NCI-H1417 (cell line): ENCODE measurements at places on chromosomes 1 and 21.

DNA sequence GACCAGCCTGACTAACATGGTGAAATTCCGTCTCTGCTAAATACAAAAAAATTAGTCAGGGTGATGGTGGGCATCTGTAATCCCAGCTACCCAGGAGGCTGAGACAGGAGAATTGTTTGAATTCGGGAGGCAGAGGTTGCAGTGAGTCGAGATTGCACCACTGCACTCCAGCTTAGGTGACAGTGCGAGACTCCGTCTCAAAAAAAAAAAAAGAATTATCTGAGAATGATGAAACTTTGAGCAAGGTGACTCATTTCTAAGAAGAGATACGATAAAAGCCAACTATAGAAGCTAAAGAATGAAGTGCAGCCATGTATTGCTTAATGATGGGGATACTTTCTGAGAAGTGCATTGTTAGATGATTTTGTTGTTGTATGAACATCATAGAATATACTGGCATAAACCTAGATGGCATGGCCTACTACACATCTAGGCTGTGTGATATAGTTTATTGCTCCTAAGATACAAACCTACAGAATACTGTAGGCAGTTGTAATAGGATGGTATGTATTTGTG lies 64.7 kb downstream of the SNRPE start:
- no peak for DNase-seq

GRCh38 chr1:205396967-205397616 lies 24.8 kb downstream of the LEMD1 start:
- DNase-seq = peak; percentile 85

GRCh38 chr1:103416681-103417286 lies 108.7 kb upstream of the RNPC3 start:
- DNase-seq = no peak

DNA sequence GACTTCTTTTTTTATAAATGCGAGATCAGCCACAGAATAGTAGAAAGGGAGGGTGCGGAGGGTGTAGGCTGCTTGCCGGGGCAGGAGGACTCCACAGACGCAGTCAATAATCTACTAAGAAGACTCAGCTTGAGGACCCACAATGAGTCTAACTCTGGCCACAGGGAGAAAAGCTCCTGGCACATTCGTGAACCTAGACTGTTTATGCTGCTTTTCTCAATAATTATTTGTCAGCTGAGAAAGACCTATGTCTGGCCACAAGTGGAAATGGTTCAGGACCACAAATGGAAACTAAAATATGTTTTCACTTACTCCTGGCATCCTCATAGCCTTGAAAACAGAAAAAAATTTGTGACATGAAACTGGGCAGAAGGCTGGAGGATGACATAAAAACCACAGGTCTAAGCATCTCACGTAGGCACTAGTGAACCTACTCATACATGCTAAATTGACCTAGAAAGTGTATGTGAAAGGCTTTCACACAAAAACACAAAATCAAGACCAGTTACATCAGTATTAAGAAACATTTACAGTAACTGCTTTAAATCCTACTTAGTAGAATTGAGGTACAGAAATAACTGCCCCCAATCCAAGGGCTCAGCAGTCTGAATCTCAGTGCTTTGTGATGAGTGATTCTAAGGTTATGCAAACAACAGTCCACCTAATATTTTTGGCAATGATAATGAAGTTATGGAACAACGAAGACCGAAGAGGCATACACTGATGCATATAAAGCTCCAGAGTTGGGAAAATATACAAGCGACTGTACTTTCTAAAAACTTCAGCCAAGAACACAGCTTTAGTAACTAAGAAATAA lies 159.5 kb downstream of the SLC45A1 start:
- no peak for DNase-seq

GRCh38 chr1:103525114-103525606 lies 339 bp upstream of the RNPC3 start:
- peak; percentile 55 for DNase-seq
